ENCODE measurements at places on chromosomes 2 and 18. TPM values are rescaled to one million over a fixed set of nuclear protein-coding genes. Genes with fewer than 3 reads are reported as not detected.

DNA sequence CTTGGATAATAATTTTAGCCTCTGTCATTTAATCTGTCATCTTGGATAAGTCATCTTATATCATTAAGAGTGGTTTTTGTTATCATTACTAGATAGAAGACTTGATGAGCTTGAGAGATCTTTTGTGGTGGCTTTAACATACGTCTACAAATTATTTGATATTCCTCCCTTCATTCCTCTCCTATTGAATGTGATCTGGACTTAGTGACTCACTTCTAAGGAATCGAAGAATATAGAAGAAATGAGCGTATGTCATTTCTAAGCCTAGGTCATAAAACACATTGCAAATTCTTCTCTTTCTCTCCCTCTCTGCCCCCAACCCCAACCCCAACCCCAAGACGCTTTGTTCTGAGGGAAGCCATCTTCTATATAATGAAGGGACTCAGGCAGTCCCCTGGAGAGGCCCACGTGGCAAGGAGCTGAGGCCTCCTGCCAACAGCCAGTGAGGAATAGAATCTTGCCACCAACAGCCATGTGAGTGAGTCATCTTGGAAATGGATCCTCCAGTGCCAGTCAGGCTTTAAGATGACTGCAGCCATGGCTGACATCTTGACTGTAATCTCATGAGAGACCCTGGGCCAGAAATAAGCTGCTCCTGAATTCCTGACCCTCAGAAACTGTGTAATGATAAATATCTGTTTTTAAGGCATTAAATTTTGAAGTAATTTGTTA, 221.6 kb upstream of the SP5 start:
- no peak for DNase-seq

DNA sequence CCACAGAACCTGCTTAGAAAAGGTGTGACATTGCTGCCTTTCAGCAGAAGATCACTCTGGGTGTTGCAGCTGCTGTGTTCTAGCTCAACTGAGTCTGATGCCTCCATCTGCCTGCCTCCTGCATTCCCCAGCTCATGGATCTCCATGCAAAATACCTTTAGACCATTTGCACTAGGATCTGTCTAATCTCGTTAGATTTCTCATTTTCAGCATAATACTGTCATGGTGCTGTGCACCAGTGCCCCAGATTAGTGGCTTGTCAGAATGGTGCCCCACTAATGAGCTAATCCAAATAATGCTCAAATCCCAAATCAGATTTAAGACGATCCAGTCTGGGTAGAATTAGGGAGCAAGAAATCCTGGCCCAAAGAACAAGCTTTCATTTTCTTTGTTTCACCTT, 284.4 kb upstream of the PARD3B start:
- no peak for DNase-seq

DNA sequence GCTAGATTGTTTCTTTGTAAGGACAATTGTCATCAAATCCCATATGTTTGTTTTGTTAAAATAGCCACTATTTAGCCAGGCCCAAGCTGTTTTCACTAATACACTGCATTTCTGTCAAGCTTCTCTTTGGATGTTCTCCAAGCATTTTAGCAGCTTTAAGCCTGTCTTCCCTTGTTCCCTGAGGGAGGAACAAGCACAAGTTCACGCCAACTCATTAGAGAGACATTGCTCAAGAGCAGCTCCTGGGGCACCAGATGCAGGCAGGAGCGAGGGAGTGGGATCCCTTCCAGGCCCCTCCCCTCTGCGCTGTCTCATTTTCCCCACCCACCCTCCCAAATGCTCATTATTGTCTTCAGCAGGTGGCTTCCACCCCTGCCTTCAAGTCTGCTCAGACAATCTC, 32.6 kb upstream of the PPP3R1 start:
- DNase-seq: peak; percentile 27

Gene EVA1A
- total RNA-seq: 10.3 TPM

DNA sequence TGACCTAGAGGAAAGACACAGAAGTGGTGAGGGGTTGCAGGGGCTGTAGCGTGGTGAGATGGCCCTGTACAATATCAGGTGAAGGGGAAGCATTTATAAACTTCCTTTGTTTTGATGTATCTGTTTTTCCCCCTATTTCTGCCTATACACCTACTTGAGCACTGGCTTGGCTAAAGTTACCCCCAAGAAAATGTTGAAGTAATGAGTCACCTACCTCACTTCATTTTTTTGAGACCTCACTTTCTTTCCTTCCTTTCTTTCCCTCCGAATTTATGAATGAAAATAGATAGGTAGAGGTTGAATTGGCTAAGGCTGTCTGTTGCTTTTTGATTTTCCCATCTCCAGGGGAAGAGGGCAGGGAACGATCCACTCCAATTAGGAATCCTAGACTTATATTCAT, 231.1 kb upstream of the EPAS1 start:
- DNase-seq: no peak

DNA sequence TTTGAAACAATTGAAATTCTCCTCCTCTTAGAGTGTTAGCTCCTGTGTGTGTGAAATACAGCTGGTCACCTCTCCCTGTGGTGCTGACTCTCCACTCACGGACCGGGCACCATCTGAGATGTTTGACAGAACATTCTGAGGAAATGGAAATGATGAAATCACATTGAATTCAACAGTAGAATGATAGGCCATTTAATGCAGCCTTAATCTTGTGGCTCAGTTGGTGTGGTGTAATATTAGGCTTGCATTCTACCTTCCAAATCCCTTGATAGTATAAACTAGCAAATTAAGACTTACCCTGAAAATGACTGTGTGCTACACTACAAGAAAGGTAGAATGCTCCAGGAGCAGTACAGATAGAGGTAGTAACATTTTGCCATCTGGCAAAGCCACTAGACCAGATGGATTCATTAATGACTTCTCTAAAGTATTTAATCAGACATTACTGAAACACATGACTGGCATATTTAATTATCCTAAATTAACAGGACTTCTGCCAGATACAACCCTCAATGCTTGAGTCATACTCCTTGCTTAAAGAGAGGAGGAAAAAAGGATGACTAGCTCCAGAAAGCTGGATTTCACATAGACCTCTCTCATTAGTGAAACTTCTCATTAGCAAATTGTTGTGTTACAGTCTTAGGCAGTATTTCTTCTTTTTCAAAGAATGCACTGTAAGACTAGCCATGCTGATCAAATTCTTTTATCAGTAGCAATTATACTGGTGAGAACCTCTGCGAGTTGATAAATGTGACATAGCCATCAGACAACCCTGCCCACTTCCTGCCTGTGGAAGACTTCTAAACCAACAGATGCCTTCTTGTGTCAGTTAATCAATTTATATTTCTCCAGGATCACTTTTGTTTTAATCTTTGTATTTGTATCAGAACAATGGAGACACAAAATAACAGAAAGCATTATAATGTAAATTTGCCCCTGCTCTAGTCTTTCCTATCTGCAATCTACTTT, 80.6 kb downstream of the EML6 start:
- no peak for DNase-seq

Gene GREB1
- 136 TPM for total RNA-seq

- DNase-seq: no peak
These were observed 462.7 kb downstream of the TGIF1 start for GRCh38 chr18:3912705-3913104.

Gene IL36B
- not detected for total RNA-seq

GRCh38 chr2:176390276-176391147, 121.3 kb downstream of the MTX2 start:
- DNase-seq: no peak

Measured in testis (tissue), 5 donors.